ENCODE measurements at places on chromosomes 13 and 19.

DNA sequence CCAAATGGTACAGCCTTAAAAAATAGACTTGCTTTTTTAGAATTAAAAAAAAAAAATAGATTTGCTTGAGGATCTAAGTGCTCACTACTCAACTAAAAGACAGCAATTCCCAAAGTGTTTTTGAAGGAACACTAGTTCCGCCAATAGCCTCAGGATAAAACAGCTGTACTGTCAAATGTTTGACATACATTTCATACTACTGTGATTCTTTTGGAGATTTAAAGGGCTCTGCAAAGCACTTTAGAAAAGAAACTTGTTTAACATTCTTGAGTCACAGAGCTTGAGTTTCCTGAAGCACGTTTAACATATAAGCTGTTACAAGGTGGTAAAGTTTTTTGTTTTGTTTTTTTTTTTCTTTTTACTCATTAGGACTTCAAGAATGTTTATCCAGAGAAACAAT is 23.1 kb upstream of the KLF5 start:
- no peak for DNase-seq

DNA sequence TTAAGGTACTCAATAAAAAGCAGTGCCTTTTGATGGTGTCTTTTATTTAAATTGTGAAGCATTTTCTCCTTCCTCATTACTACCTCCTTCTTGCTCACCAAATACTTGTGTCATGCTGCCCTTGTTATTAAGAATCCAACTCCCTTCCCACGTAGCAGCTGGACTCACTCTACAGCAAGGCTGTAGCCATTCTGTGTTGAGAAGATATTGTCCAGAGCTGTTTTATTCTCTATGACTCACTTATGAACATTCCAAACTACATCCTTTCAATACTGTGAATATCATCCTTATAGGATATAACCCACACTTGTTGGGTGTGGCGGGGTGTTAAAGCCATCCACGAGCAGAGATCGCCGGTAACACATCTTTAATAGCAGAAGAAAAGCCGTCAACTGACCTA is 1671.5 kb upstream of the SLC10A2 start:
- DNase-seq, result no peak

DNA sequence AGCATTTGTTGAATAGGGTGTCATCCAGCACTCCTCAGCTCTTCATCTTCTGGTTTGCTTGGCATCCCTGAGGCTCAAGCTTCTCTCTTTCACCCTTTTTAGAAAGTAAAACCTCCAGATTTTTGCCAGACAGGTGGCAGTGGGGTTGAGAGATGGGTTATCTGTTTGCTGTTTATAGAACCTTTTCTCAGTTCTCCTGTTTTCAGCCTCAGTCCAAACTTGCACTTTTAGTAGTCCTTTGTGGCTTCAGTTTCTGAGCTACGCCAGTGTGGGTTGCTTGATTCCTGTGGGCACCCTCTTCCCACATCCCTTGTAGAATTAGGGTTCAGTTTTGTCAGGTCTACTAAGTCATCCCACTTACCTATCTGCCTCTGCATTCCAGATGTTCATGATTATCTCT is 147.9 kb downstream of the PAN3 start:
- no peak for DNase-seq

DNA sequence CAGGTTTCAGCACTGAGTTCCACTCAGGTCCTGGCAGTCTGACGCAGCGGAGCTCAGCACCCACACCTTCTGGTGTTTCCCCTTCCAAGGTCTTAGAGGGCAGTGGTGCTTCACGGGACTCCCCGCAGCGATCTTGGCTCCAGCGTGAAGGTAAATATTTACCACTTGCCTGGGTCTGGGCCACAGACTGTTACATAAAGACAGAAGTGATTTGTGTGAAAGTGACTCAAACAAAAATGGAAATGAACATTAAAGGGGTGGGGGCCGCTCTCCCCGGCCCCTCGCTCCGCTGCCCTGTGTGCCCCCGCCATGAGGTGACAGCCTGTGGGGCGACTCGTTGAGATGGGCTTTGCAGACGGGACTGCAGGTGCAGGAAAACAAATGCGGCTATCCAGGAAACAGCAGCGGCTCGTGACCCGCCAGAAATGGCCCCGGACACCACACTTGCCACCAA is 55.0 kb downstream of the GGACT start:
- DNase-seq, result no peak

GRCh38 chr13:108227651-108228272 is 9.6 kb downstream of the ABHD13 start:
- no peak for DNase-seq

DNA sequence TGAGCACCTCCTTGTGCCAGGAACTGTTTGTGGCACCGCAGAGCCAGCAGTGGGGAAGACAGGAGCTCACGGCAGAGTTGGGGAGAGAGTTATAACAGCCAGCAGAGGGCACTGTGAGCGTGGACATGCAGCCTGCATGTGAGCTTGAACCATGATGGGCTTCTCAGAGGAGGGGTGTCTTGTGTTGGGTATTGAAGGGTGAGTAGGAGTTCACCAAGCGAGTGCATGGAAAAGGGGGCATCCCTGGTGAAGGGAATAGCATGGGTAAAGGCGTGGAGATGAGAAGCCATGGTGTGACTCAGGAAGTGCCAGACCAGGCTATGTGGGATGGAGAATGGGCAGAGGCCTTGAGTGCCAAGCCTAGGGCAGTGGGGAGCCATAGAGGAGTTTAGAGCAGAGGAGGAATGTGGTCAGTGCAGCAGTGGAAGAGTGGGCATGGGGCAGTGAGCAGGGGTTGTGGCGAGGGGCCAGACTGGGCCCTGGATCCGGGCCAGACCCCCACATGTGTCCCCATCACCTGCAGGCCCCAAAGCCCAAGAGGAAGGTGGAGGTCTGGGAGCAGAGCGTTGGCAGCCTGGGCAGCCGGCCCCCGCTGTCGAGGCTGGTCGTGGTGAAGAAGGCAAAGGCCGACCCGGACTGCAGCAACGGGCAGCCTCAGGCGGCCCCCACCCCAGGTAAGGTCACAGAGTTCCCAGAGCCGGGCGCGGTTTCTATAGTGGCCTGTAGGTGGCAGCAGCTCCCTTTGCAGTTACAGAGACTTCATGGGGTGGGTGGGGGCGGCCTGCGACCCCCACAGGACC is 11.8 kb upstream of the SHD start:
- peak; percentile 56 for DNase-seq

- peak; percentile 64 for DNase-seq
Observed at GRCh38 chr13:97307882-97308624, 85.9 kb downstream of the MBNL2 start.

DNA sequence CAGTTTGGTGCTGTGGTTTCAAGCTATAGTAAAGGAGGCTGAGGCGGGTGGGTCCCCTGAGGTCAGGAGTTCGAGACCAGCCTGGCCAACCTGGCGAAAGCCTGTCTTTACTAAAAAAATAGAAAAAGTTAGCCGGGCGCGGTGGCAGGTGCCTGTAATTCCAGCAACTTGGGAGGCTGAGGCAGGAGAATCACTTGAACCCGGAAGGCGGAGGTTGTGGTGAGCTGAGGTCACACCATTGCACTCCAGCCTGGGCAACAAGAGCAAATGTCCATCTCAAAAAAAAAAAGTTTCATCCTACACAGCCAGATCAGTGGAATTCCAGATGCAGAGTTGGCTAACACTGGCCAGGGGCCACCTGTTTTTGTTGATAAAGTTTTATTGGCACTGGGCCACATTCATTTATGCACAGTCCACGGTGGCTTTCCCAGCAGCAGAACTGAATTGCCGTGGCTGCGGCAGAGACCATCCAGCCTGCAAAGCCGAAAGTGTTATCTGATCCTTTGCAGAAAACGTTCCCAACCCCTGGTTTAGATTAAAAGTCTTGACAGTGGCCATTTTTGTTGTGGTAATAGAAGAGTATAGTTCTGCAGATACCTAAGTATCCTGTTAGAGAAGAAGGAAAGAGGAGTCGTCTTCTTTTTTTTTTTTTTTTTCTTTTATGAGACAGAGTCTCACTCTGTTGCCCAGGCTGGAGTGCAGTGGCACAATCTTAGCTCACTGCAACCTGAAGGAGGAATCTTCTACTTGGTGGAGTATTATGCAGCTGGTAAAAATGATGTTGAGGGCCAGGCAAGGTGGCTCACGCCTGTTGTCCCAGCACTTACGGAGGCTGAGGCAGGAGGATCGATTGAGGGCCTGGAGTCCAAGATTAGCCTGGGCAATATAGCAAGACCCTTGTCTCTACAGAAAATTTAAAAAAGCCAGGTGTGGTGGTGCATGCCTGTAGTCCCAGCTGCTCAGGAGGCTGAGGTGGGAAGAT is 8.7 kb downstream of the NCLN start:
- DNase-seq, result peak; percentile 20

DNA sequence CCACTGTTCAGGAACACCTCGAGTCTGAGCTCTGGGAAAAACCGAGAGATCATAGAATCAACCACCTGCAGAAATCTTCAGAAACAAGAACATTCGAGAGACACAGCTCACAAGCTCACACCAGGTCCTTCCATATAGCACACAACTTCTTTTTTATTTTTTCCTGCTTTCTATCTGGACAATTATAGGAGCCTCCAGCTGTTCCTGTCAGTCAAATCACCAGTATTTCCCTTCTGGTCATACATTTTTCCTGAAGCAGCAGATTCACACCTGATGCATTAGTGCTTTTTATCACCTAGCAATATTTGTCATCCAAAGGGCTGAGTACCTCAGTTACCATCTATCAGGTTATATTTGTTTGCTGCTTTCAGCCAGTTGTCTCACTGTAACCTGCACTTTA is 323.5 kb downstream of the FOXO1 start:
- DNase-seq, result no peak

DNA sequence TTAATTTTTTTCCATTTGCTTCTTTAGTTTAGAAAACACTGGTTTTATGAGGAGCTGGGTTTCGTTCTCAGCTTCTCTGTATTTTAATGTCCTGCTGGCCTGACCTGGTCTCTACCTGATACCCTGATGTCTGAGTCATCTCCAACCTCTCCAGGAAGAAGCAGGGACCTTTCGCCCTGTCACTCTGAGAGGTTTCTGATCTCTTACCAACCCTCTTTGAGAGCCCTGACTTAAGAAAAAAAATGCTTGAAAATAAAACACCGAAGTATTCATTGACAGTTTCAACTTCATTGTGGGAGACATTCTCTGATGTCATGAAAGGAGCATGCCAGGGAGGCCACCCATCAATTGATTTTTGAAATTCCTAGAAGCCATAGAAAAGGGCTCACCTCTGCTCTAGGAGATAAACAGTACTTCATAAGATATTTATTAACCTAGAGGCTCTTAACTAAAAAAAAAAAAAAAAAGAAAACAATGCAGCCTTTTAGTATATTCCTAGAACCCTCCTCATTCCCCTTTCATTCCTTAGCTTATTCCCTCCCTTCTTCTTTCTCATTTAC is 234.8 kb downstream of the ENOX1 start:
- DNase-seq, result no peak

DNA sequence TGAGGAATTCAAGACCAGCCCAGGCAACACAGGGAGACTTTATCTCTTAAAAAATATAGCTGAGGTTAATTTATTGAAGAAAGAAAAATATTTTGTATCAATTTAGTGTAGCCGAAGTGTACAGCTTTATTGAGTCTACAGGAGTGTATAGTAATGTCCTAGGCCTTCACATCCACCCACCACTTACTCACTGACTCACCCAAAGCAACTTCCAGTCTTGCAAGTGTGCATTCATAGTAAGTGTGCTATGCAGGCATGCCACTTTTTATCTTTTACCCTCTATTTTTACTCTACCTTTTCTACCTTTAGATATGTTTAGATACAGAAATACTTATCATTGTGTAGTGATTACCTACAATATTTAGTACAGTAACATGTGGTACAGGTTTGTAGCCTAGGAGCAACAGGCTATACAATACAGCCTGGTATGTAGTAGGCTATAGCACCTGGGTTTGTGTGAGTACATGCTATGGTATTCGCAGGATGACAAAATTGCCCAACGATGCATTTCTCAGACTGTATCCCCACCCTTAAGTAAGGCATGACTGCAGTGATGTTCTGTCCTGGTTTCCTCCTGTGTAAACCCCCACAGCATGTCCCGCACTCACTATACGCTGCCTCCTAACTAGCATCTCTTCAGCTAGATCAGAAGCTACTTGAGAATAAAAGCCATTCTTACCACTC is 15.3 kb upstream of the ATP12A start:
- DNase-seq, result no peak

DNA sequence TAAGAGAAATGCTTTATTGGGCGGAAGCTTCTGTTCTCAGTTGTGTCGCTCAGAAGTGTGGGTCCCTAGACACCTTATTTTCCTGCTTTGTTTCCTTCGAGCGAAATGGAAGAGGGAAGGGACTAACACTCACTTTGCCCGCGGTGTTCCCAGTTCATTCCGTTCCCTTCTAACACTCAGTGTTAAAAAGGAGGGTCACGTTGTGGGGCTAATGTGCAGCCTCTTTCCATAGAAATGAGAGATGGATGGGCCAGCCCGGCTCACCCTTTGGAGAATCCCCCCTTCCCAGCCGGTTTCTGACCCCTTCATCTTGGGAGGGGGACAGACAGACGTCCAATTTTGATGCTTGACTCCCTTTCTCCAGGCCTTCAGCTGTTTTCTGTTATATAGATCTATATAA is 2.3 kb downstream of the ATP11A start:
- DNase-seq, result no peak

- DNase-seq, result no peak
Observed at GRCh38 chr13:73372666-73373627, 314.1 kb downstream of the KLF5 start.

GRCh38 chr19:50434525-50434924 is 1.8 kb downstream of the MYBPC2 start:
- DNase-seq, result peak; percentile 52

DNA sequence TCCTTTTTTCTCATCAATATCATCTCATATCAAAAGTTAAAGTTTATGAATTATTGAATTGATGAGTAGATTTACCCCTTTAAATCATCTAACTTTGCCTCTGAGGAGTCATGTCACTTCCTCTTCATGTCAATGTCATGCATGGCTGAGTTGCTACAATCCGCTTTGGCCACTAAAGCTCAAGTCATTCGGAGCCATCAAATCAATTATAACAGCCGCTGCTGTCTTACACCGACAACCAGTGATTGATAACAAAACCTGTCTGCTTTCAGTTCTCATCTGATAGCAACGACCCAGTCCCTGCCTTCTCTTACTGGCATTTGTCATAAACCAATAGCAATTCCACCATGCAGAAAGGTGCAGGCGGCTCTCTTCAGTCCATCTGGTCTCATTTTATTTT is 429.3 kb downstream of the DIAPH3 start:
- DNase-seq, result no peak

DNA sequence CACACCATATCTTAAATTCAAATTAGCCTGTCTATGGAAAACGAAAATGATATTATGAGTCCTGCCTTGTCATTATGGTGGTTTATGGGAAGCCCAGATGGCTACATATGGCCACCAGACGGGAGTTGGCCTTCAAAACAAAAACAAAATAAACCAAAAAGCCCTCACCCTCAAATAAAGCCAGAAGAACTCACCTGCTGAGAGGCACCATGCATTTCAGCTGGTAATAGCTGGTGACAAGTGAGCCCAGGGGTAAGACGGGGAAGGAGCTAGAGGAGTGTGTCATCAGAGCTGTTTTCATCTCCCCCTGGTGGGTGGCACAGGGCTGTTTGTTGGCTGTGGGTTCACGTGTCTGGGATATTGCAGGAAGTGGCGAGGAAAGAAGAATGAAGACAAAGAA is 152.9 kb downstream of the EFNB2 start:
- DNase-seq, result no peak

Measured in femur (tissue), 1 donor.